ENCODE measurements at places on chromosomes 5 and 9.
A peak's percentile ranks its signal among the peaks of the same experiment; 100 is the strongest.

DNA sequence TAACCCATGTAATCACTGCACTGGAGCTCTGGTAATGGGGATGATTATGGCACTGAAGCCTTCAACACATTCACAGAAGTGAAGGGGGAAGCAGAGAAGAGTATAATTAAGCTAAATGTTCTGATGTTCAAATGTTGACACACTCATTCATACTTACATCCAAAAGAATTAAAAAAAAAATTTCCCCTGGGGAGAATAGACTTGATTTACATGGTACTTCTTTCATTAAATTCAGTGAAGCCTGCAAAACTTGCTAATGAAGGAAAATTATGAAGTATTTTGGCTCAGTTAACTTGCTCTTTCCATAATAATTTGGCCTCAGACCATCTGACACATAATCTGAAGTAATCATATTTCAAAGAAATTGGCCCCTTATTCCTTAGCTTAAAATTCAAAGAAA is 428.8 kb downstream of the SH3GL2 start:
- no peak for DNase-seq

DNA sequence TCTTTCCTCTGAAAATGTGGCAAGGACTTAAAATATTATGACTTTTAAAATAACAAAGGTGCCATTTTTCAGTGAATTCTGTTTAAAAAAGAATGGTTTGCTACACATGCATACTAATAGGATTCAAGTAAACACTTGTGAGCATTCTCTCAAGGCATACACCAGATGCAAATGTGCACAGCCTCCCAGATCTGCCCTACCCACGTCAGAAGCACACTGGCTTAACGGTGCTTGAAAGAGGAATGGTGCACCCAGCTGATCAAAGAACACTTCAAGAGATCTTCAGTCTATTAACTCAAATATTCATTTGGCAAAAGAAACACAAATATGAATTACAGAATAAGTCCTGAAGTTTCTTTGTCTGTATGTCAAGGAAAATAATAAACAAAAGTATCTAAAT is 15.8 kb downstream of the GABRB2 start:
- DNase-seq: no peak

DNA sequence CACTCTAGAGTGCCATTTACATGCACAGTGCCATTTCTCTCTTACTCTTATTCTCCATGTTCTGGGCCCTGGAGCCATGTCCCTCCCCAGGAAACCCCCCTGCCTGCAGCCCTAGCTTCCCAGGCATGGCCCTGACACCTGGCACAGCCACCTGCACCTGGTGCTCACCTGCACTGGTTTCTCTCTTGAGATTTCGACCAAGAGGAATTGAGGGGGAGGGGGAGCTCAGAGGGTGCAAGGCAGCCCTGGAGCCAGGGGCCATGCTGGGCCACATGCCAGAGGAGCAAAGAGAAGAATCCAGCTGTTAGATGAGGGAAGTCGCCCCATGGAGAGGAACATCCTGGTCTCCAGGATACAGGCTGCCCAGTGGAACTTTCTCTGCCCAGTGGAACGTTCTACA is 65.0 kb upstream of the RAPGEF1 start:
- no peak for DNase-seq

DNA sequence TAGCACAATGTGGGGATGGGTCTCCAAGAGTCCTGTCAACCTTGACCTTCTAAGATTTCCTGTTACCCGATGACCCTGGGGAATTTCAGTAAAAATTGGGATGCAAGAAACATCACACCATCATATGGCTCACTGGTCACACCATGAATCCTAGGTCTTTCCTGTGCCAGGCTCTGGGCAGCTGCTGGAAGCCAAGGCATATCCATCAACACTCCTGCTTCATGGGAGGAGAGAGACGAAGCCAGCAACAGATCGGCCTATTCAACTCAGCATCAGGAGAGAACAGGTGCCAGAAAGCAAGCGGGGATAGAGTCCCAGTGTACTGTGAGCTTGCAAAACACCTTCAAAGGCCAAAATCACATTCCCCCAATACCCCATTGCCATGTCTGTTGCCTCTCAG is 6.5 kb upstream of the NEK6 start:
- DNase-seq: no peak

GRCh38 chr9:131609099-131609830 is 63.9 kb downstream of the PRRT1B start:
- peak; percentile 84 for DNase-seq

GRCh38 chr5:118616281-118616680 is 372.1 kb downstream of the DTWD2 start:
- DNase-seq: no peak

Measured in EH (cell line).